Caudate nucleus (tissue), 63 donors: ENCODE measurements at places on chromosomes 13 and 19.

DNA sequence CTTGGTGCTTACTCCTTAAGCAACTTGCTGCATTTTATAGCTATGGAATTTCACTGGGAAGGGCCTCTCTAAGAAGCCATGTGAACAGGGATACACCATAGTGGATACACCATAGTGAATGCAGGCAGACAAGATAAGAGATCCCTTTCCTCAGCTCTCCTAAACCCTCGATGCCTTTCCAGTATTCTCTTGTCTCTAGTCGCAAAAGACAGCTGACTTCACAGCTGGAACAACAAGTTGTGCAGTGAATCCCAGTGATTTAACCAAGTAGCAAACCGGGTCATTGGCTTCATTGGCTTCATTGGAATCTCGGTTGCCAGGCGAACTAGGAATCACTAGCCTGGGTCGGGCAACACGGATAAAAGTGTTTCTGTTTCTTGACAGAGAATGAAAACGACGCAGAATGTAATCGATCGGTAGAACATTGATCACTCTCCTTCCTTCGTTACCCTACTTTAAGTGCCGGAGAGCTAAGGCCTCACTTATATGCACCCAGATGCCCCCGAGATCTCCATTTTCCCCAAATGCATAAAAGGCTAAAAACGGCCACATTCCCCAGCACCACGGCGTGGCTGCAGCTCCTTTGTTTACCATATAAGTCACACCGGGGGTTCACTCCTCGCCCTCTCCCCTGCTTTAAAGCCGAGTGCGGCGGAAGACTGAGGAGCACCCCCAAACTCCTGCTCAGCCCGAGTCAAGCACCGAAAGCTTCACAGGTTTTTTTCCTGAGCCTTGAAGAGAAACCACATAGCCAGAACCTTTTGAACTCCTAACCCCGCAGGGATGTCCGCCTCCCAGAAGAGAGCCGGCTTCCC, 674 bp downstream of the TRPC4 start:
- DNase-seq: no peak

DNA sequence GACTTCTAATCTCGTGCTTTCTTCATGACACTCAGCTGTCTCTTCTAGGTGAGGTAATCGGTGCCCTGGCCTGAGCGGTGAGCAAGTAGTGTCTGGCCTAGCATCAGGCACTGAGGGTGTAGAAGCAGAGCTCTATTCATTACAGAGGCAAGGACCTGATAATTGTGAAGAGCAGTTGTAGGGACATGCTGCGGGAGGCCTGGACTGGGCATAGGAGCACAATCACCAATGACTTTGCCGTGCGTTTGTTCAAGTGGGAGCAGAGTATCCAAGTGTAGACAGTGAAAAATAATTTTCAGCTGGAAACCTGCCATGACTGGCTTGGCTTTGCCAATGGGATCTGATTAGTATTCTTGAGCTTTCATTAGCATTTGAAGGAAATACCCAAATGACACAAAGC, 32.1 kb upstream of the DCLK1 start:
- DNase-seq: no peak

- DNase-seq: no peak
These were observed 4.8 kb upstream of the MYH14 start for GRCh38 chr19:50198431-50199258.

GRCh38 chr13:77724092-77724491, 26.6 kb downstream of the SLAIN1 start:
- DNase-seq: no peak

- no peak for DNase-seq
These were observed 232.9 kb upstream of the STARD13 start for GRCh38 chr13:33518452-33518851.

DNA sequence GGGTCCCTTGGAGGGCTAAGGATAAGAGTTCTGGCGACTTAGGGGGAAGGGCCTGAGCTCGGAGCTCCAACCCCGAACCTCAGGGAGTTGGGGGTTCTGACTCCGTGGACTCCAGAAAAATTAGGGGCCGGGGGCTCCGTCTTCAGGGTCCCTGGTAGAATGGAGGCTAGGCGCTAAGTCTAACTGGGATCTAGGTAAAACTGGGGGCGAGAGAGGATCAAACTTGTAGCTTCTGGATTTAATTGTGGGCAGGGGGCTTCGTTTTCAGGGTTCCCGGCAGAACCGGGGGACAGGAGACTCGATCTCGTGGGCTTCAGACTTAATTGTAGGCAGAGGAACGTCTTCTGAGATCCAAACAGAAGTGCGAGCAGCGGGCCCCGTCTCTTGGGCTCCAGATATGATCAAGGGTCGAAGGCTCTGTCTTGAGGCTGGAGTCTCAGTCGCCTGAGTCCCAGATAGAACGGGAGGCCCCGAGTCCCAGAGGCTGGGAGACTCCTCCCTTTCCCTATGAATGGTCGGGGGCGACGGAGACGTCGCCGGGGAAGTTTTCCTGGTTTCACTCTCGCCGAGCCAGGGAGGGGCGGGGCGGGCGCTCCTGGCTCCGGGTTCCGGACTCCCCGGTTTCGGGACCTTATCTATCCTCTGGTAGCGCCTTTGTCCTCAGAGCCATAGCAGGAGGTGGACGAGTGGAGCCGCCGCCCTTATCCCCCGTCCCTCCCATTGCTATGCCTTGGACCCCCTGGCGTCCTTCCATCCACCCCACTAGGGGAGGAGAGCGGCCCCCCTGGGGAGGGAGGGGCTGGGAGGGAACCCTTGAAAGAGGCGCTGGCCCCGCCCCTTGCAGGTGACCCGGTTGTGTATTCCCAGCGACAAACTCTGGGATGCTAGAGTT, 1.3 kb downstream of the NECTIN2 start:
- no peak for DNase-seq

DNA sequence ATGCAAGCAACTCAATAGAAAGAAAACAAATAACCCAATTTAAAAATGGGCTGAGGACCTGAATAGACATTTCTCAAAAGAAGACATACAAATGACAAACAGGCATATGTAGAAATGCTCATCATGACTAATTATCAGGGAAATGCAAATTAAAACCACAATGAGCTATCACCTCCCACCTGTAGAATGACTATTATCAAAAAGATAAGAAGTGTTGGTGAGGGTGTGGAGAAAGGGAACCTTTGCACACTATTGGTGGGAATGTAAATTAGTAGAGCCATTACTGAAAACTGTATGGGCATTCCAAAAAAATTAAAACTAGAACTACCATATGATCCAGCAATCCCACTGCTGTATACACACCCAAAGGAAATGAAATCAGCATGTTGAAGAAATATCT, 212.2 kb downstream of the SUCLA2 start:
- DNase-seq: no peak

DNA sequence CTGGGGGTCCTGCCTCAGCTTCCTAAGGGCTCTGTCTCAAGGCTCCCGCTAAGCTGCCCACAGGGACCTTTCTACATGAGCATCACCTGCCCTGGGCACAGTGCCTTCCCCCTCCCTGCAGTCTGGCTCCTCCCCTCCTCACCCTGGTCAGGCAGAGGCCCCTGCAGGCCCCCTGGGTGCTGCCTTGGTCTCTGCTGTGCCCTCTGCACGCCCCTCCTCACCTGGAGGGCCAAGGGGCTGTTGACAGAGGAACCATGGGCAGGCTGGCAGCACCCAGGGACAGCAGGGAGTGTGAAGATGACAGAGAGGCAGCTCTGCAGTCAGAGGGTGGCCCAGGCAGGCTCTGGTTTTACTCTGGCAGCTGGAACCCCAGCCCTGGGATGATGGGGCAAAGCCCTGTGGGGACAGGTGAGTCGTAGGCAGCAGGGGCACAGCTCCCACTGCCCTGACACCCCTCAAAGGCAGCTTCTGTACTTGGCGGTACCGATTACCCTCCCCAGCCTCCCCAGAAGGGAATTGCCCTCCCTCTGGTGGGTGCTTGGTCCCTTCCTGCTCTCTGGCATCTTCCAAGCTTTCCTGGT, 43.1 kb downstream of the SUGP2 start:
- DNase-seq: no peak

DNA sequence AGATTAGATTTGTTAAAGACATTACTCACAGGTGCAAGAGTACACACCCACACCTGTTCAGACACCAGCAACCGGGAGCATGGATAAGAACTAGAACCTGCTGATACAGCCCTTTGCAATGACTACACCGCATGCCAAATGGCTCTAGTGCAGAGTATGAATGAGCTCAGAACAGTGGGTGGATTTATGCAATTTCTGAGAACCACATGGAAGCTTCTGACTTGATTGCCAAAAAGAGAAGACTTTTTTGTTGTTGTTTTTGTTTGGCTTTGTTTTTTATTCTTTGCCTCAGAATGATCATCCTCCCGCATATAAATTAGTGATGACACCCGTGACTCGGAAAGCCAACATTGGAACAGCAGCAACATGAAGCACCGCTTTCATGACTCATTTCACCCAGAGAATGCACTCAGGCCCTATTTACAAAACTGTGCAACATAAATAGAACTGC, 77.4 kb upstream of the LRCH1 start:
- DNase-seq: no peak

- DNase-seq: no peak
These were observed 323.0 kb downstream of the NDFIP2 start for GRCh38 chr13:79803989-79804388.

DNA sequence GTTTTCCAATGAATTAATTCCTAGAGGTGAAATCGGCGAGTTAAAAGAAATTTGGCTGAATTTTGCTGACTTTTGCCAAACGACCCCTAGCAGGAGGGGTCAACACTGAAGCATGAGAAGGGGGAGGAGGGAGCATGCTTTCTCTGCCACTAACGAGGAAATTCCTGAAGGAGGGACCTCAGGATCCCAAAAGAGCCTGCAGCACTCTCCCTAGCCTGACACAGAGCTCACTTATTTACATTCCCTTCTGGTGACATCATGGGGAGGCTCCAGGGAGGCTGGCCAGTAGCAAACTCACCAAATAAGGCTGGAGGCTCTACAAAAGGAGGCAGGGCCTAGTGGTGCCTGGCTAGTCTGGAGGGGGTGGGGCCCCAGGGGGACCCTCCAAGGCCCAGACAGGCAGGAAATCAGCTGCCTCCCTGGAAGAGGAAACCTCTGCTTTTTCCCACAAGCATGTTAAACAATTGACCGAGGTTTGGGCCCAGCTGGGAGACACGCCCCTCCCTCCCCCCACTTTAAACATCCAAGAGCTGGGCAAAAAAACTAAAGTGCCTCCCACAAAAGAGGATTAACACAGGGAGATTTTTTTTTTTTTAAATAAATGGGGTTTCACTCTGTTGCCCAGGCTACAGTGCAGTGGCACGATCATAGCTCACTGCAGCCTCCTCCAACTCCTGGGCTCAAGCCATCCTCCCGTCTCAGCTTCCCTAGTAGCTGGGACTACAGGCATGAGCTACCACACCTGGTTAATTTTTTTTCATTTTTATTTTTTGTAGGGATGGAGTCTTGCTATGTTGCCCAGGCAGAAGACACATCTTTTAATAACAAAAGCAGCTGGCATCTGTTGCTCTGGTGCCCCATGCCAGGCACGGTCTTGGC, 2.1 kb downstream of the DAPK3 start:
- no peak for DNase-seq

GRCh38 chr19:41939861-41940730, 11.8 kb upstream of the ERFL start:
- DNase-seq: no peak

GRCh38 chr19:55644191-55644833, 863 bp downstream of the ZNF581 start:
- no peak for DNase-seq

DNA sequence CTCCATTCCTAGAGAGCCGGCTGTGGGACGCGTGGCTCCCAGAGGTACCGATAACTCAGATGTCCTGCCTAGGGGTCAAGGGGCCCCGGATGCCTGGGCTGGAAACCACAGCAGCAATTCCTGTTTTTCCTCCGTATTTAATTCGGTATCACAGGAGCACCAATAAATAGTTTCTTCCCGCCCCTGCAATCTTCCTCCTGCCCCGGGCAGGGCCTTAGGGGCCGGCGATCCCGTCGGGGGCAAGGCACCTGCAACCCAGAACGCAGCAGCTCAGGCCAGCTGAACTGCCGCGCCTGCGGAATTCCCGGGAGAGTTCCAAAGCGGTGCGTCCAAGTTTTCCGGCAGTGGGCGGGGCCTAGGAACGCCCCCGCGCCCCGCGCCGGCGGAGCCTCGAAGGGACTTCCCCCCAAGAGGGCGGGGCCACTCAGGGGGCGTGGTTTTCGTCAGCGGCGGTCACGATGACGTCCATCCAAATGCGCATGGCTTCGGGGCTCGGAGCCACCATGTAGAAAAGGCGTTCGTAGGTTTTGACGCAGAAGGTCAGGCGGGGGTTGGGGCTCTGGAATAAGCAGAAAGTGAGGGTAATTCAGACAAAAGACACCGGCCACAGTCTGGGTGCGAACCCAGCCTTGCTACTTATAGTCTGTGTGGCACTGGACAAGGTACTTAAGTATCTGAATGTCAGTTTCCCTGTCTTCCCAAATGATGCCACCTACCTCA, 9.7 kb upstream of the LYPD3 start:
- peak; percentile 54 for DNase-seq

DNA sequence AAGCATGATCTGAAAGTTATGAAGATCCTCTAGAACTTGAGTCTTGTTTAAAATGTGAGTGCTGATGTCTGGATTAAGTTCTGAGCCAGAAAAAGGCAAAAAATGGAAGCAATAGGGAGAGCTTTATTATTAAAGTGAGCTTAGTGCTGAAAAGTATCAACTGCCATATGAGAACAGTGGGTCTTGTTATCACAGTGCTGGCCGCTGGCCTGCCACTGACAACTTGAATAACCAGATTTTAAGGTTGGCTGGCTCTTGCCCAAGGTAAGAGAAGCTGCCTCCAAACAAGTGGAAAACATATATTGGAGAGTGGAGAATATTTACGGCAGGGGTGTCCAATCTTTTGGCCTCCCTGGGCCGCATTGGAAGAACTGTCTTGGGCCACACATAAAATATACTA, 33.9 kb downstream of the NUFIP1 start:
- DNase-seq: no peak

GRCh38 chr19:51793994-51794393, 963 bp upstream of the FPR3 start:
- DNase-seq: no peak

- no peak for DNase-seq
These were observed 3.2 kb upstream of the TARM1 start for GRCh38 chr19:54084410-54084809.

DNA sequence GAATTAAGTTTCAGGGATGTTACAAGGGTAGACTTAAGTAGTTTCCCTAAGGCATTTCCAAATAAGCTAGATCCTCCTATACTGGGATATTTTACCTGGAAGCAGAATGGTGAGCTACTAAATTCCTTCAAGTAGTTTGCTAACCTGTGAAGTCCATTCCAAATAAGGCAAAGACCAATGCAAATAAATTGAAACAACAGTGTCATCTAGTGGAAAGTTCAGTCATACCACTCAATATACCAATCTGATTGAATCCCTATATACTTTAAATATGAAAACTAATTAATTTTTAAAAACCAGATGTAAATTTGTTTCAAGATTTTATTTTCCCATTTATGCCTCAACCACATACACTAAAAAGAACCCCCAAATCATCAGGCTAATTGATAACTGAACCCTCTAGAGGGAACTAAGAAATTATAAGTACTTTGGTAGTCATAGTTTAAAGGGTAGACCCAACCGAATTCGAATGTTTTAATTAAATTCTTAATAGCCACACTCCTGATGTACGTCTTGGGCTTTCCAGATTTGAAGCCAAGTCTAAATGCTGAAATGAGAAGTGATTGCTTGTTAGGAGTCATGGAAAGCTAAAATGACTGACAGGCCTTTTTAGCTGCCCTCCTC, 223.7 kb downstream of the TBC1D4 start:
- DNase-seq: no peak
